Fibroblast of the aortic adventitia (primary cell): ENCODE measurements at places on chromosomes 2 and 18.

DNA sequence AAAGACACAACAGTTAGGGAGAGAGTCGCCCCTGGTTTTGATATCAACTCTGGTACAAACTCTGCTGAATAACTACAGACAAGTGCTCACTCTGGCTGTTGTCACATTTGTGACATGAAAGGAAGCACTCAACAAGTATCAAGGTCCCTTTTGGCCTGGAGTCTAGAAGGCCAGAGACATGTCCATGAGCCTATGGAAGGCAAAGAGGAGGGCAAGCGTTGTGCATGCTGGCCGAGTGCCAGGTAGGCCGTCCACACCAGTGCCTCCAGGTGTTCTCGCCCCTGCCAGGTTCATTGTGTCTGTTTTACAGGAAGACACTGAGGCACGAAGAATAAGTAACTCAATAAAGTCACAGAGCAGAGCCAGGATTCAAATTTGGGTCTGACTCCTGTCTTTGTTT lies 21.1 kb downstream of the ILKAP start:
- no peak for DNase-seq

GRCh38 chr18:63162271-63163014 lies 157.1 kb downstream of the BCL2 start:
- peak; percentile 55 for DNase-seq

- DNase-seq, result no peak
Observed at GRCh38 chr2:176110415-176111308, 3.6 kb downstream of the HOXD11 start.

DNA sequence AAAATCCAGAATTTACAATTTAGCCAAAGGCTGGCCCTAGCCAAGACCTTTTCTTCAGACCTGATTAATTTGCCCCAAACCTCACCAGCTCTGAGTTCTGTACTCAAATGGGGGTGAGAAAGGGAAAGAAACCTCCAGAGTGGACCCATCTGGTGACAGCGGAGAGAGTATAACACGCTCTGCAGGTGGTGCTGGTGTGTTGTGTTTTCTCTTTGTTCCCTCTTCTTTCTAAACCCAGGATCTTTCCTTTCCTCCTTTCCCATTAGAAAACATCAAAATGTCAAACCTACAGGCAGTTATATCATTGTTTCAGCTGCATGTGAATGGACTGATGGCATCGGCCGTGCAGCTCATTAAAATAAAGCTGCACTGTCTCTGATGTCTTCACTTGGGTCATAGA lies 253.2 kb upstream of the SP5 start:
- no peak for DNase-seq

DNA sequence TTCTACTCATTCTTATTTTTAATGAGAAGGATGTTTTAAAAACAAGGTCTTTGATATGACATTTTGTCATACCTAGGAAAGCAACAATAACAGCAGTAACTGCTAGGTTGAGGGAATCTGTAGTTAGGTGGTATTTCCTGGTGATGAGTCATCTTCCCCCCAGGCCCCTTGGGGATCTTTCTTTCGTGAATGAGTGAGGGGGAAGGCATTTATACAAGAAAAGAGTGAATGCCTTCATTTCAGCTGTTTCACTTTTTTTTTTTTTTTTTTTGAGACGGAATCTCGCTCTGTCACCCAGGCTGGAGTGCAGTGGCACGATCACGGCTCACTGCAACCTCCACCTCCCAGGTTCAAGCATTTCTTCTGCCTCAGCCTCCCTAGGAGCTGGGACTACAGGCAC lies 108.6 kb downstream of the MAP4K4 start:
- DNase-seq, result peak; percentile 79

GRCh38 chr2:71063216-71063615 lies 5.2 kb upstream of the NAGK start:
- no peak for DNase-seq

DNA sequence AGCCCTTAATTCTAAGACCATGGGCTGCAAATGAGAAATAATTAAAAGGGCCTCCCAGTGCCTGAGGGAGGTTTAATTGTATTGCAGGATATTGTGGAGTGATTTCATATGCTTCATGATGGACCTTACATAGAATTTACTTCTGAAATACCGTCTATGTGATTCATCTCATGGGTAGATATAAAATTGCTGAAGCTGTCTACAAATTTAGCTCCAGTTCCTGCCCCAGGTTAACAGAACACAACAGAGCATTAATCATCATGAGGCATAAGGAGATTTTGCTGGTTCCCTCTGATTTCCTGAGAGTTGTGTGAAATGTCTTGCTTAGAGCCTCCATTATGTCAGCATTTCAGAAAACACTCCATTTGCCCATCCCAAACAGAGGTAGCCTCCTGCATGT lies 770 bp downstream of the UPP2 start:
- DNase-seq, result no peak

DNA sequence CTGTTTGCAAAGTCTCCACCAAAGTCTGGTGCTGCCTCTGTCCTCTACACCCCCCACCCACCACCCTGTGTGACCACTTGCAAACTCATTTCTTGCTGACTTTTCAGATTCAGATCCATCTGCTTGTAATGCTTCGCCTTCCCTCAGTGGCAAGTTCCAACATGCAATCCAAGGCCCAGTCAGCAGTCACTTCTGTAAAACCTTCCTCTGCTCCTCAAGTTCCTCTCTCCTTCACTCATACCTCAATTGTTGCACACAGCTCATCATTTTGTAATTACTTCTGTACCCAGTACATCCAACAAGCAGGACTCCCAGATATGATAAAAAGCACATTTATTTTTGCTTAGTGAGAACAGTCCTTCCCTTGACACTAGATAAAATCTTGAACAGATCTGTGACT lies 6.5 kb upstream of the LOXHD1 start:
- no peak for DNase-seq

DNA sequence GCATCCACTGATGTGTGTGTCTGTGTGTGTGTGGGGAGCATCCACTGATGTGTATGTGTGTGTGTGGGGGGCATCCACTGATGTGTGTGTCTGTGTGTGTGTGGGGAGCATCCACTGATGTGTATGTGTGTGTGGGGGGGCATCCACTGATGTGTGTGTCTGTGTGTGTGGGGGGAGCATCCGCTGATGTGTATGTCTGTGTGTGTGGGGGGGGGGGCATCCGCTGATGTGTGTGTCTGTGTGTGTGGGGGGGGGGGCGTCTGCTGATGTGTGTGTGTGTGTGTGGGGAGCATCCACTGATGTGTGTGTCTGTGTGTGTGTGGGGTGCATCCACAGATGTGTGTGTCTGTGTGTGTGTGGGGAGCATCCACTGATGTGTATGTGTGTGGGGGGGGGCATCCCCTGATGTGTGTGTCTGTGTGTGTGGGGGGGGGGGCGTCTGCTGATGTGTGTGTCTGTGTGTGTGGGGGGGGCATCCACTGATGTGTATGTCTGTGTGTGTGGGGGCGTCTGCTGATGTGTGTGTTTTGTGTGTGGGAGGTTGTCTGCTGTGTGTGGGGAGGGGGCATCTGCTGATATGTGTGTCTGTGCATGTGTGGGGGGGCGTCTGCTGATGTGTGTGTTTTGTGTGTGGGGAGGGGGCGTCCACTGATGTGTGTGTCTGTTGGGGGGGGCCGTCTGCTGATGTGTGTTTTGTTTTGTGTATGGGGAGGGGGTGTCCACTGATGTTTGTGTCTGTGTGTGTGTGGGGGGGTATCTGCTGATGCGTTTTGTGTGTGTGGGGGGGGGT lies 125.9 kb downstream of the NFATC1 start:
- DNase-seq, result no peak

DNA sequence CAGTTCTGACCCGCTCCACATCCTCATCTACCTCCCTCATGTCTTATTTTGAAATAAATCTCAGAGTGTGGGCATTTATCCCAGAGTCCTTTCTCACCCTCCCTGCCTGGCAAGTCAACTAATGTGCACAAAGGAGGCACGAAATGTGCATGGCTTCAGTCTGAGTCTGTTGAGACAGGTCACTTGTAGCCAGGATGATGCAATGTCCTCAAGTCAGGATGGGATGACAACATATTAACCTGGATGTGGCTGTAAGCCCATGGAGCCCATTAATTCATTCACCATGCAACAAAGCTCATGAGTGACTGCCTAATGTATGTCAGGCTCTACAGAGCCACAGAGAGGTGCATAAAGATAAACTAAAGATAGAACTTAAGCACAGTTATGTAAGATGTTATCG lies 34.5 kb downstream of the KCNG3 start:
- no peak for DNase-seq

- no peak for DNase-seq
Observed at GRCh38 chr2:71894261-71894660, 253.4 kb downstream of the CYP26B1 start.

GRCh38 chr2:73043929-73044832 lies 27.3 kb downstream of the SFXN5 start:
- no peak for DNase-seq

- DNase-seq, result no peak
Observed at GRCh38 chr18:58102875-58103274, 58.8 kb downstream of the NEDD4L start.

- peak; percentile 18 for DNase-seq
Observed at GRCh38 chr18:12882453-12883371, 1.3 kb downstream of the PTPN2 start.

DNA sequence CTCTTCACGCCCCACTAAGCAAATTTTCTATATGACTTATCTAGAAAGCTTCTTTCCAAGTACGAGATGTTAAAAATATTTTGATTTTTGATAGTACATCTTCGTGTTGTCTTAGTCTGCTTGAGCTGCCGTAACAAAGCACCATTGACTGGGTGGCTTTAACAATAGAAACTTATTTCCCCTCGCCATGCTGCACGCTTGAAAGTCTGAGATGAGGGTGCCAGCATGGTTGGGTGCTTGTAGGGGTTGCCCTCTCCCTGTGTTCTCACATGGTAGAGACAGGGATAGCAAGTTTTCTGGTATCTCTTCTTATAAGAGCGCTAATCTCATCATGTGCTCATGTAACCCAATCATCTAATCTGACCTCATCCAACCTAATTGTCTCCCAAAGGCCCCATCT lies 106.2 kb downstream of the TANC1 start:
- no peak for DNase-seq

- no peak for DNase-seq
Observed at GRCh38 chr2:48449073-48449840, 80.7 kb upstream of the STON1 start.

DNA sequence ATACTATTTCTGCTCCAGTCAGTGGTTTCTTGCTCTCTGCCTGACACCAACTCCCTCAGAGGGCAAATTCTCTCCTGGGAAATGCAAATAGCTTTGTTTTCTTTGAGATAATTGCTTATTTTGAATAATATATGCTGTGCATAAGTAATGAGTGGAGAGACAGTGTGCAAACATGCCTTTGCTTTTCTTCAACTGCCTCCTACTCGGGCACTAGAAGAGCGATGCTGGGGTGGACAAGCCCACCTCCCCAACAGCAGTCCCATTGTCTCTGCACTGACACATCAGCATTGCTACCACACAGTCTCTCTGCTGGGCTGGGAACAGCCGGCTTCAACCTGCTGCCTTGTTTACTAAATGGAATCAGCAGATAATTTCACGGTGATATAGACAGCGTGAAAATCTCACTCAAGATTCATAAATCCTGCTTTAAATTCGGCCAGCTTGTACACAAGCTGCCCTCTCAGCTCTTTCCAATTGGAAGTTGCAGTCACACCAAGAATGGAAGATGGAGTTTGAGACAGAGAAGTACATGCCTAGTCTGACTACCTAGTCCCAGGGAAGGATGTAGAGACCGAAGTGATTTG lies 694.5 kb downstream of the TDRD15 start:
- DNase-seq, result no peak

- peak; percentile 28 for DNase-seq
Observed at GRCh38 chr2:64485961-64486360, 32.0 kb downstream of the LGALSL start.

- peak; percentile 4 for DNase-seq
Observed at GRCh38 chr18:46546111-46546640, 110.8 kb downstream of the LOXHD1 start.

GRCh38 chr2:197191177-197191939 lies 119.2 kb downstream of the ANKRD44 start:
- peak; percentile 61 for DNase-seq

DNA sequence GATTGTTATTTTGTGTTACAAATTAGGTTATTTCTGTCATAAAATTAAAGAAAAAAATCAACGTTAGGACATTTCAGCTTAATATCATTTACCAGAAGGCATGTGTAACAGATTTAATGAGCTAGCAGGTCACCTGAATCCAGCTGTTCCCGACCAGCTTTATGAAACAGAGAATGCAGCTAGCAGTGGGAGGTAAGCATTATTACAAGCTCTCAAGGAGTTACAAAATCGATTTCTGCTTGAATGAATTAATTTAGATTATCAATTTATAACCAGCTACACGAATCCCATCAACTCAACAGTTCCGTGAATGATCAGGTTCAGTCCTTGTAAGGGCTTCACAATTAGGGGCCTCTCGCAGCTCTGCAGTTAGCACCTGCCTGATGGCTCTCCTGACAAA lies 211.9 kb downstream of the PTGR3 start:
- no peak for DNase-seq

DNA sequence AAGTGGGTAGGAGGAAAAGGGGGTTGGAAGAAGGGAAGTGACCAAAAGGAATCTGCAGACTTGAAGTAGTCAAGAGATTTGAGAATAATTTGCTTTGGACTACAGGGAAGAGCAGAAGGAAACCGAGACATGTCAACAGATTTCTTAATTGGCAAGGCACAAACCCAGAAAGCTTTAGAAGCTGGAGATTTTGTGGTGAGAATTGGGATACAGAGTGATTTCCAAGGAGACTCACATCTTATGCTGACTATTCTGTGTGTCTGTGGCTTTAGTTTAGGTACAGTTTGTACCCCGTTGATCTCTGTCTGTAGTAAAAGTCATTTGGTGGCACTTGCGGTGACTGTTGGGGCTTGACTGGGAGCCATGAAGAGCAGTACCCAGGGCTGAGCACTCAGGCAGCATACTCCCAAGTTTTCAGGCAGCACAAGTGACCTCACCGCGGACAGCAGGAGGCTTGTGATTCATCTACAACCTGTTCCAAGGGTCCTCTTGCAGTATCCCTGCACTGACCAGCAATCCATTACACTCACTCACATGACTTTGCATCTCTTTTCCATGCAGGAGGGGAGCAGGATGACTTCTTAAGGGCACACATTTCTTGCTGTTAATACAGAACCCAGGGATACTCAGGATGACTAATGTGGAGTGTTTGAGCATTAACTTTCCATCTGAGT lies 97.1 kb upstream of the TNP1 start:
- DNase-seq, result no peak
